ENCODE measurements at places on chromosomes 1 and 21. TPM values are rescaled to one million over a fixed set of nuclear protein-coding genes. Genes with fewer than 3 reads are reported as not detected.

DNA sequence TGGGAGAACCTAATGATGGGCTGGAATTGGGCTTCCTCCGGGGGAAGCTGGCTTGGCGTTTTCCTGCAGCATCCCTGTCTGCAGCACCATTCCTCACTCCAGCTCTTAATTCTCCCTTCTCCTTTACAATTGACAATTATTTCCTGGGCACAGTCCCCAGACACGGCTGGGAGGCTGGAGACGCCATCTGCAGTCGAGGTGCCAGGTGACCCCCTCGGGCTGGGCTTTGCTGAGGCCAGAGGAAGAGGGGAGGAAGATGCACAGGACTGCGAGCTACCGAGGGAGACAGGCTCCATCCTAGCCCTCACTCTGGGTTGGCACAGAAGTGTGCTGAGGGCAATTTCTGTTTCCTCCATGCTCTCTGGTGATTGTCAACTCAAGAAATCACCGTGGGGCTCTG is 453.8 kb downstream of the PTPRU start:
- H3K36me3 ChIP-seq = no peaks in the 10 kb centered on the region
- no peak overlapping the region for H3K27ac ChIP-seq
- peaks cover 14% of the 10 kb centered on the region for H3K27me3 ChIP-seq

DNA sequence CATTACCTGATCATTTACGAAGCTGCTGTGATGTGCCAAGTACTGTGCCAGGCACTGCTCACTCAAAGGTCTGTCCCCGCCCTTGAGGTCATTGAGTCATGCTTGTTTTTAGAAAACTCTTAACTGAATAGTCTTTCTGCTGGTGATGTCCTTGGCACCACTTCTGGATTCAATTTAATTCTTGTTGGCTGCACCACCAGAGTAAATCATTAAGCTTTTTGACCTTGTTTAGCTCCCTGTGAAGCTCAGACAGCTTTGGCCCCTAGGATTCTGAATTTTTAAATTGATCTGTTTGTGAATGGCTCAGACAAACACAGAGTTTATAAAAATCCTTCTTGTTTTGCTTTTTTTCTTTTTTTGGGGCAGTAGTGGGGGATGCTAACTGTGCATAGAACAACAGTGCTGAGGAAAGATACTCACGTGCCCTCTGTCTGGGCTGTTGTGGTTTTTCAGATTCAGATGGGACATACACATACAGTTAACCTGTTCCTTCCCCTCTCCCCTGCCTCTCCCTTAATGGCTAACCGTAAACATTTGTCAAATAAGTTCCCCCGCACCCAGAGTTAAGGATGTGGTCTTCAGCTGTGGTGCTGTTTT is 67.6 kb downstream of the MTR start:
- no peak overlapping the region for H3K4me3 ChIP-seq
- DNase-seq = no peak
- no peak overlapping the region for H3K27ac ChIP-seq
- H3K27me3 ChIP-seq = no peaks in the 10 kb centered on the region
- H3K36me3 ChIP-seq = peaks cover 17% of the 10 kb centered on the region

- no peak overlapping the region for H3K27ac ChIP-seq
Measured at GRCh38 chr1:171389171-171389570, 75.2 kb downstream of the FMO4 start.

DNA sequence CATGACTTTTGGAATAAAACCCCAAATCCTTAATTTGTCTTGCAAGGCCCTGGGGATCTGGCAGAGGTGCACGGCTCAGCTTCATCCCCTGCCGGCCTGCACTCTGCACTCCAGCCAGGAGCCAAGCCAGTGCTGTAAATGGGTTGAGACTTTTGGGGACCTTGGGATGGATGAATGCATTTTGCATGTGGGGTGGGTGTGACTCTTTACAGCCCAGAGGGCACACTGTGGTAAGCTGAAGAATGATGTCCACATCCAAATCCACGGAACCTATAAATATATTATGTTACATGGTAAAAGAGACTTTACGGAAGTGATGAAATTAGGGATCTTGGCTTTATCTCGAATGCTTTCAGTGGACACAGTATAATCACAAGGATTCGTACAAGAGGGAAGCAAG is 177.8 kb downstream of the EDEM3 start:
- H3K4me1 ChIP-seq = no peaks in the 10 kb centered on the region
- DNase-seq = no peak
- H3K27me3 ChIP-seq = no peaks in the 10 kb centered on the region
- H3K4me3 ChIP-seq = no peak overlapping the region
- no peaks in the 10 kb centered on the region for H3K36me3 ChIP-seq
- no peak overlapping the region for H3K27ac ChIP-seq

- no peak overlapping the region for H3K27ac ChIP-seq
- H3K36me3 ChIP-seq = no peaks in the 10 kb centered on the region
- no peaks in the 10 kb centered on the region for H3K27me3 ChIP-seq
Measured at GRCh38 chr1:119329541-119330461, 38.8 kb upstream of the HAO2 start.

DNA sequence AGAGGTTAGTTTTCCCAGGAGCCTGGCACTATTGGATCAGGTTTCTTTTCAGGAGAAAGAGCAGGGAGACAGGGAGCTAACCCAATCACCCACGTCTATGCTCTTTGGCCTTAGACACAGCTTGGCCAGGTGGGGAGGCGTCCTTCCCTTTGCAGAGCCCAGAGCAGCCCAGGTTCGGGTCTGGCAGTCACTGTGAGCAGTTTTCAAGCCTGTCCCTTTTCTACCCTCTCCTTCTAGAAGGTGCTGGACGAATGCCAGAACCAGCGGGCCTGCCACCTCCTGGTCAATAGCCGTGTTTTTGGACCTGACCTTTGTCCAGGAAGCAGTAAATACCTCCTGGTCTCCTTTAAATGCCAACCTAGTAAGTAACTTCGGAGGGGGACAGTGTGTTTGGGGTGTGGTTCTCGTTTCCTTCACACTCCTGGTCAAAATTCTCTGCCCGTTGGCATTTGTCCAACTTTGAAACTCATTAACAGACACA is 44.9 kb downstream of the EVA1C start:
- no peak overlapping the region for H3K4me3 ChIP-seq
- H3K4me1 ChIP-seq = peaks cover 3% of the 10 kb centered on the region
- no peaks in the 10 kb centered on the region for H3K36me3 ChIP-seq
- no peak overlapping the region for H3K27ac ChIP-seq
- DNase-seq = no peak

DNA sequence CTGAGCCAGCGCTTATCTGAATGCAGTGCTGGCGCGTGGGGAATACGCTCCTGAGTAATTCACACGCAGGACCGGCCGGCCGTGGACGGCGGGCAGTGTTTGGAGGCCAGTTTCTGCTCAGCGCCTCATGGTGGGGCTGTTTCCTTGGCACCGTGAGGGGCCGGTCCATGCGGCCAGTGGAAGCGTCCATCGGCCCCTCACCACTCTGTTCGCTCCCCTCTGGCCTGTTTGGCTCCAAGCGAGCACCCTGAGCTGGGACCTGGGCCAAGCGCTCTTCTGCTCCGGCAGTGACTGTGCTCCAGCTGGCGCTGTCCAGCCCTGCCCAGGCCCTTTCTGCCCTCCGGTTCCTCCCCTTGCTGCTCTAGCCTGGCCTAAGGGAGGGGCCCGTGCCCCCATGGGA is 16.3 kb upstream of the PLCH2 start:
- no peak overlapping the region for H3K4me3 ChIP-seq
- peaks cover 7% of the 10 kb centered on the region for H3K36me3 ChIP-seq
- H3K27ac ChIP-seq = no peak overlapping the region

DNA sequence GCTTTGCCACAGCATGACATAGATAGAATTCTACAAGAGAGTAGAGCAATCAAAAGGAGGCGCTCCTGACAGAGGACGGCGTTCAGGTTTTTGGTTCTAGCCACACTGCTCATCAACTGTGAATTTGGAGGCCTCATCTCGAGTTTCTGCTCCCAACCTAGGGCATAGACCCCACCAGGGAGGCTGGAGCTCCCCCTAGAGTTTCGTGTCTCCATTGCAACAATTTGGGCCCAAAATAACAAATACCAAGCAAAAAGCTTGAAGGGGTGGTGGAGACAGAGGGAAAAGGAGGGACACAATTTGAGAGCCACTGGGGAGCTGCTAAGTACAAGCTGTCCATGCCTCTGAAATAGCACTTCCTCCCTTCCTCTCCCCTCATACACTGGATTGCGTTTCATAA is 297.0 kb downstream of the GPATCH2 start:
- H3K4me3 ChIP-seq = no peak overlapping the region
- no peaks in the 10 kb centered on the region for H3K4me1 ChIP-seq
- H3K36me3 ChIP-seq = no peaks in the 10 kb centered on the region
- no peak for DNase-seq
- H3K27ac ChIP-seq = no peak overlapping the region
- no peaks in the 10 kb centered on the region for H3K27me3 ChIP-seq

GRCh38 chr1:170310014-170310405 is 164.3 kb downstream of the NTMT2 start:
- no peak overlapping the region for H3K27ac ChIP-seq
- DNase-seq = no peak
- H3K36me3 ChIP-seq = no peaks in the 10 kb centered on the region
- no peaks in the 10 kb centered on the region for H3K27me3 ChIP-seq
- no peak overlapping the region for H3K4me3 ChIP-seq
- H3K4me1 ChIP-seq = no peaks in the 10 kb centered on the region

GRCh38 chr1:163071405-163072255 is 2.5 kb downstream of the RGS4 start:
- DNase-seq = peak; percentile 48
- peak overlapping the region; percentile 68 for H3K27ac ChIP-seq
- H3K4me1 ChIP-seq = peaks cover 13% of the 10 kb centered on the region
- no peaks in the 10 kb centered on the region for H3K36me3 ChIP-seq

DNA sequence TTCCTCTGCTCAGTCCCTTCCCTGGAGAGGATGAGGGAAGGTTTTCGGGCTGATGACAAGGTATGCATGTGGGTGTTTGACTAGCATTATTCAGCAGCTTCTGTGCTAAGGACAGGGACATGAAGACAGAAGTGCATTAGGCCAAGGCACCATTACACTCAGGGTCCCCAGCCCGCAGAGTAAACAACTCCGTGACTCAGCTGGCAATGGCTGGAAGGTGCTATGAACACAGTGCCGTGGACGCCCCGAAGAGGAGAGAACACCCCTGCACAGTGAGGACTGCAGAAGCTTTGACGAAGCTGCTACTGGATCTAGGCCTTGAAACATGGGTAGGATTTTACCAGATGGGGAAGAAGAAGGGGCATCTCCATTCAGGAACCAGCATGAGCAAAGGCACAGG is 13.7 kb upstream of the EPS8L3 start:
- H3K4me3 ChIP-seq = no peak overlapping the region
- H3K4me1 ChIP-seq = peaks cover 2% of the 10 kb centered on the region
- H3K36me3 ChIP-seq = no peaks in the 10 kb centered on the region
- DNase-seq = no peak
- no peak overlapping the region for H3K27ac ChIP-seq

DNA sequence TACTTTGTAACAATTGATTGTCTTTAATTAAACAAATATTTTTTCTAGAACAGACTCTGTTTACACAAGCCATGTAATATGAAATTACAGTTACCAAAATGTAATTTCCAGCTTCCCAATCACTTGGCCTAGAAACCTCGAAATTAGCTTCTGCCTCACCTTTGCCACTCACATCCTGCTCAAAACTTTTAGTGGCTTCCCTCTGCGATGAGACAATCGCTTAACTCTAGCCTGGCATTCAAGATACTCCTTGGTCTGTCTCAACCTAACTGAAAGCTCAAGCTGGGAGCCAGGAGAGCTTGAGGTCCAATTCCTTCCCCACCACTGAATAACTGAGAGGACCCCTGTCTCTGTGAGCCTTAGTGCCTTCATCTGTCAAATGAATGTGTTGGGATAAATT is 42.8 kb downstream of the GFI1 start:
- H3K4me3 ChIP-seq = no peak overlapping the region
- no peak for DNase-seq
- H3K36me3 ChIP-seq = no peaks in the 10 kb centered on the region

DNA sequence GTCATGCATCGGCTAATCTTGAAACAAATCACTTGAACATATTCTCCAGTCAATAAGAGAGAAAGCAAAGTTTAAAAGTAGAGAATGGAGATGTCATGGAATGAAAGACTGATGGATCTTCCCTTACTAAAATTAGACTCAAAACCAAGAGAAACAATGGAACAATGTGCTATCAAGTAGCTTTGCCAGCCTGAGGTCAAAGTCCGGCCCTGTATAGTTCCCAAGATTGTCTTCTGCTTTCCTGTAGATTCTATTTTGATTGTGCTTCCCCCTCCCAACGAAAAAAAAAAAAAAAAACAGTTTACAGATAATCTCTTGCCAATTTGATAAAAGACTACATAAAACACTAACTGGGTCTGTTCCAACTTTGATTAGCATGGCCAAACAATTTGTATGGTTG is 40.8 kb upstream of the KIRREL1 start:
- H3K27ac ChIP-seq = no peak overlapping the region
- H3K36me3 ChIP-seq = no peaks in the 10 kb centered on the region
- no peak overlapping the region for H3K4me3 ChIP-seq
- peaks cover 21% of the 10 kb centered on the region for H3K27me3 ChIP-seq
- DNase-seq = no peak
- no peaks in the 10 kb centered on the region for H3K4me1 ChIP-seq

DNA sequence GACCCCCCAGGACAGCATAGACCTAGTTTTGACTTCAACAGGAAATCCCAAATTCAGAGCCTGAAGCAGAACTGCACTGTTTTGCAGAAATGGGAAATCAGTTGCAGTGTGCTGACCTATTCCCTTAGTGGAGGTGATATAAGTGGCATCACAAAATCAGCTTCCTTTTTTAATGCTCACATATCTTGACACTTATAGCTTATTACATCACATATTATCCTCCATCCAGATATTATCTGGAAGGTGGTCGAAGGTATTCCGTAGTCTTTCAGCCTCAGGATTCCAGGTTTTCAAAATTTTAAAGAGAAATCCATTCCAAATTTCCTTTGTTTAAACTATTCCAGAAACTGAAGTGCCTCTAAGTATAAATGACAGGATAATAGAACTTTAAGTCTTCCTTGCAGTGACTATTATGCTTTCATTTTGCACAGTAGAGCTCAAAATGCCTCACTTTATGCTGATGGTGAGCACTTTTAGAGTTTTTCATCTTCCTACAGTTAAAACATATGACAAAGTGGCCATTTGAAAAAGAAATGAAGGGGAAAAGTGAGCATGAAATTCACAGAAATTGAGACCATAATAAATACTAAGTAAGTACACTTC is 106.4 kb upstream of the DPYD start:
- H3K4me3 ChIP-seq = no peak overlapping the region
- no peak overlapping the region for H3K27ac ChIP-seq
- DNase-seq = no peak
- no peaks in the 10 kb centered on the region for H3K27me3 ChIP-seq
- no peaks in the 10 kb centered on the region for H3K4me1 ChIP-seq

GRCh38 chr1:27408151-27408550 is 15.7 kb downstream of the GPR3 start:
- no peak overlapping the region for H3K4me3 ChIP-seq
- peaks cover 34% of the 10 kb centered on the region for H3K4me1 ChIP-seq
- no peak overlapping the region for H3K27ac ChIP-seq
- H3K36me3 ChIP-seq = peaks cover 53% of the 10 kb centered on the region

GRCh38 chr1:8706995-8707396 is 110.4 kb downstream of the RERE start:
- no peaks in the 10 kb centered on the region for H3K36me3 ChIP-seq
- no peaks in the 10 kb centered on the region for H3K27me3 ChIP-seq
- DNase-seq = no peak

GRCh38 chr1:26364956-26365355 is 7.6 kb downstream of the ZNF683 start:
- no peak for DNase-seq
- peaks cover 3% of the 10 kb centered on the region for H3K27me3 ChIP-seq
- no peak overlapping the region for H3K4me3 ChIP-seq
- H3K4me1 ChIP-seq = peaks cover 3% of the 10 kb centered on the region
- H3K27ac ChIP-seq = no peak overlapping the region

Gene SRSF4
- 63.2 TPM for polyA plus RNA-seq

Gene IGSF9
- 5.8 TPM for polyA plus RNA-seq

Gene MAEL
- polyA plus RNA-seq = not detected

Gene CFH
- 1.7 TPM for polyA plus RNA-seq

Gene ACTL8
- not detected for polyA plus RNA-seq

Gene LCE1C
- 1.8 TPM for polyA plus RNA-seq

Gene PTPN7
- polyA plus RNA-seq = not detected

Gene ATP1A4
- not detected for polyA plus RNA-seq

Gene SH2D1B
- polyA plus RNA-seq = not detected

Gene KRTAP23-1
- not detected for polyA plus RNA-seq

Gene ZNF697
- 3.3 TPM for polyA plus RNA-seq
